Nephron progenitor cell (in vitro differentiated cells): ENCODE measurements at places on chromosomes 11 and 22.

DNA sequence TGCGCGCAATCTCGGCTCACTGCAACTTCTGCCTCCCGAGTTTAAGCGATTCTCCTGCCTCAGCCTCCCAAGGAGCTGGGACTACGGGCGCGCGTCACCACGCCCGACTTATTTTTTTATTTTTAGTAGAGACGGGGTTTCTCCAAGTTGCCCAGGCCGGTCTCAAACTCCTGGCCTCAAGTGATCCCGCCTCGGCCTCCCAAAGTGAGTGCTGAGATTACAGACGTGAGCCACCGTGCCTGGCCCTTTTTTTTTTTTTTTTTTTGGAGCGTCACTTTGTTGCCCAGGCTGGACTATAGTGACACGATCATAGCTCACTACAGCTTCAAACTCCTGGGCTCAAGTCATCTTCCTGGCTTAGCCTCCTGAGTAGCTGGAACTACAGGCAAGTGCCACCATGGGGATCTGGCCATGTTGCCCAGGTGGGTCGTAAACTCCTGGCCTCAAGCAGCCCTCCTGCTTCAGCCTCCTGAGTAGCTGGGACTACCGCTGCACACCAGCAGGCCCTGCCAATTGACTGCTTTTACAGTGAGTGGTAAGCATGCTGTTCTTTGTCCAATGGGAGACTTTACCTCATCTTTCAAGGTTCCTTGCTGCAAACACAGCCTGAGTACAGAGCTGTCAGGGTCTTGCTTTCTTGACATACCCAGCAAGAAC, 600 bp upstream of the CENPM start:
- DNase-seq = no peak

- DNase-seq = no peak
Measured at GRCh38 chr11:67544616-67545242, 21.5 kb upstream of the CABP2 start.

DNA sequence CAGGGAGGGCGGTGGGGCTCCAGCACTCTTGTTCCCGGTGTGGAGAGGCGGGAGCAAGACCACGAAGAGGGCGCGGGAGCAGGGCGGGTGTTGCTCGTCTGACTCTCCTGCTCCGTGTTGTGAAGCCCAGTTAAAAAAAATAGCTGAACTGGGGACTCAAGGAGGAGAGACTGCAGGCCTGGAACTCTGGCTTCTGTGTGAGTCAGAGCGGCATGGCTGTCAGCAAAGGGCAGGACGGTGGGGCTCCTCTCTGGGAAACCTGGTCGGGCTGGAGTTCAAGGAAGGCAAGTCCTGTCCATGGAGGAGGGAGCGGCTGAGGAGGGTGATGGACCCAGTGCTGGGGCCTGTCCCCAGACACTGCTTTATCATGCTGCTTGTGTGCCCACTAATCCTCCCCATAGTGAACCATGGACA, 152.3 kb downstream of the FEZ1 start:
- DNase-seq = no peak

DNA sequence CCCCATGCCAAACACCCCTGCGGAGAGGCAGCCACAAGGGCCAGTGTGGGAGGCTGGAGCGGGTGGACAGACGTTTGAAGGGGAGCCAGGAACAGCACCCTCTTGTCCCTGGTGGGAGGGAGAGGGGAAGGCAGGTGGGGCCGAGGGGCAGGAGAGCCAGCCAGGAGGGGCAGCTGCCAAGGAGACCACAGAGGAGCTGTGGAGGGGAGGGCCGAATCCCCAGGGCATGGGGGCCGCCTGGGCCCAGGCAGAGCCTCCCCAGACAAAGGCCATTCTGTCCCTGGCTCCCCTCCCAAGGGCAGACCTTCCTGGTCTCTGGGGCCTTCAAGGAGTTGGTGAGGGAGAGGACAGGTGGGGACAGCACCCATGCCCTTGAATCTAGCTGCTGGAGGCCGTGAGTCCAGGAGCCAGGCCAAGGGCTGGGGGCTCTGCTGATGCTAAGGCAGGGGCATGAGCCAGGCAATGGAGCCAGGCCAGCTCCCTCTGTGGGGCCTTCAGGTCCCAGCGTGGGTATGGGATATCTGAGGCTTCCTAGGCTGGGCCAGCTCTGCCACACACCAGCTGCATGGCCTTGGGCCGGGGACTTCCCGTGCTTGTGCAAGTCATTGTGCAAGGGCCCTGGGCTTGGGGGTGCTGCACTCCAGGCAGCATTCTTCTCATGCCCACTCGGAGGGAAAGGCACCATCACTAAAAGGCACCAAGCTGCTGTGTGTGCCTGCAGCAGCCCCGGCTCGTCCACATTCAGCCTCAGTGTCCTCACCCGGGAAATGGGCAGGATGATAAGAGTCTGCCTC, 11.4 kb downstream of the EMID1 start:
- no peak for DNase-seq

DNA sequence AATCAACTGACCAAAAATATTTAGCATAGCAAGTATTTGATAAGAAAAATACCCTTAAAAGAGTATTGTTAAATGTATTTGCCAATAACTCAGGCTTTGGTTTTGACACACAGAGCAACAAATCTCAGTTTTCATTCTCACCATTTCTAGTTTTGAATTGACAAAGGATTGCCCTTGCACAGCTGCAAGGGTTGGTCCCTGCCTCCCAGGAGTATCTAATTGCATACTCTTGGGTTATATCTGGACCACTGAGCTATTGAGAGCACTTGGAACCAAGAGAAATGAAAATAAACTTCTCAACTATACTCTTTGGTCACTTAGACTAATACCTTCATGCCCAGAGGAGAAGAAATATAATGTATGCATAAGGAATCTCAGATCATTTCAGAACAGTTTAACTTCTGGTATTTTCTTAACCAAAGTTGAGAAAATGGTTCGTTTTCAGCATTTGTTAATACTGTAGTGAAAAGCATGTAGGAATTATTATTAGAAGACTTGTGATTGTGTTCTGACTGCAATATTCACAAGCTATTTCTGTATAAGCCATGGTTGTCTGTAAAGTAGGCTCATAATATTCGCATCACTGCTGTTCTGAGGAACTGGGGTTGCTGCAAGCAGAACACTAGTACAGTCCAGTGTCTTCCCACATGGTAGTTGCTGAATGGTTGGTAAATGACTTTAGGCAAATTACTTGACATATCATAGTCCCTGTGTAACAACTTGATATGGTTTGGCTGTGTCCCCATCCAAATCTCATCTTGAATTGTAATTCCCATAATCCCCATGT, 7.9 kb downstream of the C2CD3 start:
- no peak for DNase-seq

GRCh38 chr11:35994421-35994820, 50.6 kb downstream of the LDLRAD3 start:
- no peak for DNase-seq

- DNase-seq = no peak
Measured at GRCh38 chr11:80182901-80183300, 742.1 kb upstream of the TENM4 start.

DNA sequence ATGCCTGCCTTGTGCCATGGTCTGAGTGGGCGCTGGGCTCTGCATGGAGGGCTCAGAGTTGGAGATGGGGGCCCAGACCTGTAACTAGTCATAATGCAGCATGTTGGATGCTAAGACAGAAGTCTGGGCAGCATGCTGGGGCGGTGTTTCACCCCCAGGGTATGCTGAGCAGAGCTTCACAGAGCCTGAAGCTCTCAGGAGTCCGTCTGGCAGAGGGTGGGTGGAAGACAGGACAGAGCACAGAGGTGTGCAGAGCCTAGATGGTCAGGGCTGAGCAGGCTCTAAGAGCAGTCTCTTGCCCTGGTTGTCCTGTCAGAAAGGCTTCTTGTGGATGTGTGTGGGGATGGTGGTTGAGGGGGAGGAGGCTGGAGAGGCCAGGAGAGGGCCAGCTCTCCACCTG, 7.2 kb downstream of the TAF6L start:
- DNase-seq = no peak

DNA sequence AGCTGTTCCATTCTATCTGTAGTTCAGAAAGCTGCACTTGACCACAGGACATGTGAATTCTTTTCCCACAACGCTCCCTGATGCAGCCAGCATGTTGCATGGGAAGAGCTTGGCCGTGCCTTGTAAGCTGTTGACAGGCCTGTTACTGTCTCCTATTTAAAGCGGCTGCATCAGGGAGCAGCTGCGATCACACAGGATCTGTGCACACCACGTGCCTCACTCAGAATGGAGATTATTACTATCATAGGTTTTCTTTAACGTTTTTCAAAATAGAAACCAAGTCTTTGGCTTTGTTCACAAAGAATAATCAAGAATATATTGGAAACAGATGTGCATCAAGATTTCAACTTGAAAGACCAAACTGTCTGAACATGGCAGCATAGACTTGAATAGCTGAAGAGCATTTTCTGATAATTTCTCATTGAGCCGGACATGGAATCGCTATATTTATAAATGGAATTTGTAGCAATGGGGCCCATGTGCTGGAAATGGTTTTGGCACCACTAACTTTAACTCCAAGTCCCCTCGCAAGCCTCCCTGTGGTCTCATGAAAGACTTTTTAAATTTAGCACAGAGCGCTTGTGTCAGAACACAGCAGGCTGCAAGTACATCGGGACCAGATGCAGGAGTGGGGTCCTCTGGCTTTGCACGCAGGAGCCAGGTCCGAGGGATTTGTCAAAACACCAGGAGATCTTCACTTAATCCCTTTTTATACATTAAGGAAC, 40.8 kb upstream of the MYO18B start:
- DNase-seq = no peak

DNA sequence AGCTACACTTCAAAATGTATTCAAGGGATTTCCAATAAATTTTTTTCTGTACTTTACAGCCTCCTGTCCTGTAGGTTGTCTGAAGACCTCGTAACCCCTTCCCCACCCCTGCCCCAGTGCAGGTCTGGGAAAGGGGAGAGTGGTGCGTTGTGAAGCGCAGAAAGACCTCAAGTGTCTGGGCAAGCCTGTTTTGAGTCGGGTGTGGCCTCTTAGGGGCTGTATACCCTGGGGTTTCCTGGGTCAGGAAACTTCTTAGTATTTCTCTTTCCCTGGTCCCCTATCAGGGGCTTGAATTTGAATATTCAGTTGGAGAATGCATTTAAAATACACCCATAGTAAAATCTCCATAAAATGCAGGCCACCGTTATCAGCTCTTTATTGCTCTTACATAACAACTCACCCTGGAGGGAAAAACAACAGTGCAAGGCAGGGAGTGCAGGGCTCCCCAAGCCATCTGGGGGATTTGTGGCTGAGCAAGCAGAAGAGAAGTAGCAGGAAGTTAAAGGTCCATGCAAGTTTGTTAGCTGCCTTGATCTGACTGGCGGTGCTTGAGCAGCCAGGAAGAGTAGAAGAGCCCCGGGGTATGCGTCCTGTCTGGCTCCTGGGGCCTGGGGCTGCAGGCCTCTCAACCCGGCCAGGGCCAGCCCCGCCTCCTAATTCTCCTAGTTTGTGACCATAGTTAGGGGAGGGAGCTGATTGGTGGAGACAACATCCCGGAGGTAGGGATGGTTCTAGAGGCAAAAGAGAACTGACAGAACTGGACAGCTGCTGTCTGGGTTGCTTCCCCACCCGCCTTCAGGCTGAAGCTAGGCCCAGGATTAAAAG, 25.7 kb downstream of the ARHGAP1 start:
- peak; percentile 43 for DNase-seq

DNA sequence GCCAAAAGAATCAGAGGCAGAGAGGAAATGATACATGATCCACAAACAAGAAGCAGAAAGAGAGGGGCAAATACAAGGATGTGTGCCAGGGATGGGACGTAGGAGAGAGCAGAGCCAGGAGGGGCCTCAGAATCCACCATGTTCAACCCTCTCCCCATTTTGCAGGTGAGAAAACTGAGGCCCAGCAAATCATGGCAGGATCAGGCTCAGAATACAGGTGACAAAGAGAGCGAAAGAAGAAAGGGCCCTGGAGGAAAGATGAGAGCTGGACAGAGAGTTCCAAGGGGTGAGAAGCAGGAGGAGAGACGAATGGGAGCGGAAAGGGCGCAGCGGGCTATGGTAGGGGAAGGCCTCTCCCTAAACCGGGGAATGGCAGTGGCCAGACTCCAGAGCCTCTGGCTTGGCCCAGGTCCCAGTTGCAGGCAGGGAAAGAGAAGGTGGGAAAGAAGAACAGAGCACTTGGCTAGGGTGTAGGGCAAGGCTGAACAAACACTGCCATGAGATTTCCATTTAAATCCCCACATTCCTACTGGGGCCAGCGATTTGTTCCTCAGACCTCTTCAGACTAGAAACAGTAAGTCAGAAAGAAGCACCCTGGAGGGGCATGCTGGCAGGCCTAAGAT, 44.4 kb upstream of the TSKU start:
- DNase-seq = no peak

DNA sequence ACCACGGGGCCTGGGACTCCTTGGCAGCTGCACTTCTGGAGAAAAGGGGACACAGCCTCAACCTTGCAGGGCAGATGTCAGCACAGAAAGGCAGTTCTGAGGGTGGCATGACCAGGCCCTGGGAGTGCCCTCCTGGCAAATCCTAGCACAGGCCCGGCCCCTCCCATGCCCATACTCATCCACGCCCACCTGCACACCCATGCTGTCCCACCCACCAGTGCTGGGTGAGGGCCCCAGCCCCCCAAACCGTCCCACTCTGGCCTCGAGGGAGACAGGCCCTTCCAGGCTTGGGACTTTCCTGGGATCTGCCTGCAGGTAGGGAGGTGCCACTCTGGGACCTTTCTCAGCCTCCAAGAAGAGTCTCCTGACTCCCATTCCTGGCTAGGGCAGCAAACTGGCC, 10.1 kb downstream of the DUSP8 start:
- DNase-seq = no peak

GRCh38 chr11:65822776-65823528, 10.8 kb upstream of the SNX32 start:
- DNase-seq = no peak

- DNase-seq = no peak
Measured at GRCh38 chr11:26011474-26011873, 320.5 kb upstream of the ANO3 start.

DNA sequence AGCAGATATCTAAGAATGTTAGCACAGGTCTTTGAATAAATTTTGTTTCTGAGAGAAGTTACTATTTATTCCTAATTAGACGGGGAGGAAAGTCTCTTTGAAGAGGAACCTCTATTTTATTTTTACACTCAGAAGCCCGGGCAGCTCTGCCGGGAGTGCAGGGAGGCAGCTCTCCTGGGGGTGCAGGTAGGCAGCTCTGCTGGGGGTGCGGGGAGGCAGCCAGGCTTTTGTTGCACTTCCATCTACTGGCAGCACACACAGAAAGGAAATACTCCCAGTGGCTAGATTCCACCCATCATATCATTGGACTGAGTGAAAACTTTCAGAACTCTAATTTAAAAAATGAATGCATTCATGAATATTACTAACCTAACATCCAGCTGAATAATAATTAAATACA, 24.6 kb downstream of the OR10A6 start:
- no peak for DNase-seq
